Activated naive CD4-positive, alpha-beta T cell (primary cell): ENCODE measurements at places on chromosomes 2 and 18.

- DNase-seq, result no peak
Observed at GRCh38 chr2:36754578-36754977, 58.1 kb downstream of the VIT start.

DNA sequence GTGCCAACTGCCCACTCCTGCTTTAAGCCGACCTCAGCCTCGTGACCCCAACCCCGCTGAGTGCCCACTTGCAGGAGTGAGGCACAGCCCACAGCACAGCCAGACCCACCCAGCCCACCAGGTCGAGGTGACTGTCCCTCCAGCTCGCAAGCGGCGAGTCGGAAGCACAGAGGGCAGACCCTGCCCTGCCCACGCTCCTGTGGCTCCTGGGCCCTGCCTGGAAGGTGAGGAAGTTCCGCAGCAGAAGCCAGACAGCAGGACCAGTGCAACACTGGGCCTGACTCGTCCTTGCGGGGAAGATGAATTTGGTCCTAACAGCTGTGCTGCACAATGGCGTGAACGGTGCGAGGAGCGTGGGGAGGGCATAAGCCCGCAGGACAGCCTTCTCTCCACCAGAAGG, 9.9 kb downstream of the DTYMK start:
- DNase-seq, result no peak

- no peak for DNase-seq
Observed at GRCh38 chr2:11907190-11907589, 160.8 kb downstream of the LPIN1 start.

- no peak for DNase-seq
Observed at GRCh38 chr2:206452242-206452641, 8.9 kb downstream of the ADAM23 start.

GRCh38 chr2:185338104-185338503, 400.5 kb upstream of the FSIP2 start:
- no peak for DNase-seq

DNA sequence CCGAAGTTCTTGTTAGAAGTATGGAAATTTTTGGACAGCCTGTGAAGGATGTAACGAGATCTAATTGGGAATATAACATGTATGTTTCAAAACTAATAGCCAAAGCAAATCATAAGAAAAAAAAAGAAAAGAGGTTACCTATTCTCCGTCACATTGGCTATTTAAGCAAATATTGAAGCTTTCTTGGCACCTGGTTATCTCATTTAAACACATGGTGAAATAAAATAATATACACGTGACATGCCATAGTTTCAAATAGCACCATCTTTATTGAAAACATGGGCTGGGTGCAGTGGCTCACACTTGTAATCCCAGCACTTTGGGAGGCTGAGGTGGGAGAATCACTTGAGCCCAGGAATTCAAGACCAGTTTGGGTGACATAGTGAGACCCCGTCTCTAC, 56.7 kb downstream of the ZEB2 start:
- DNase-seq, result no peak

- DNase-seq, result no peak
Observed at GRCh38 chr2:169007356-169007755, 23.8 kb downstream of the ABCB11 start.

DNA sequence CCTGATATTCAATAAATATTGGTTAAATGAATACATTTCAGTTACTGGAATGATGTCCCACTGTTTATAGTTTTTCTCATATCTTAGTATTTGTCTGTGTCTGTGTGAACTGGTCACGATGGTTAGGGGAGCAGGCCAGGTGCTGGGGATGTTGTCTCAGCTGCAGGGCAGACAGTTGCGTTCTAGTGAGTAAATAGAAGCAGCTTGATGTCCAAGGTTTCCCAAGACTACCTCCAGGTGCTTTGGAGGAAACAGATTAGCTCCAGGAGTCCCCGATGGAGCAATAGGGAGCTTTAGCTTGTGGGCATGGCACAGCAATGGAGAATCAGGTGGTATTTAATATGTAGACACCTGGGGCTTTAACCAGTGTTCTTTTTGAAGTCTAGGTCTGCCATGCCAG, 75.5 kb downstream of the GULP1 start:
- DNase-seq, result no peak

DNA sequence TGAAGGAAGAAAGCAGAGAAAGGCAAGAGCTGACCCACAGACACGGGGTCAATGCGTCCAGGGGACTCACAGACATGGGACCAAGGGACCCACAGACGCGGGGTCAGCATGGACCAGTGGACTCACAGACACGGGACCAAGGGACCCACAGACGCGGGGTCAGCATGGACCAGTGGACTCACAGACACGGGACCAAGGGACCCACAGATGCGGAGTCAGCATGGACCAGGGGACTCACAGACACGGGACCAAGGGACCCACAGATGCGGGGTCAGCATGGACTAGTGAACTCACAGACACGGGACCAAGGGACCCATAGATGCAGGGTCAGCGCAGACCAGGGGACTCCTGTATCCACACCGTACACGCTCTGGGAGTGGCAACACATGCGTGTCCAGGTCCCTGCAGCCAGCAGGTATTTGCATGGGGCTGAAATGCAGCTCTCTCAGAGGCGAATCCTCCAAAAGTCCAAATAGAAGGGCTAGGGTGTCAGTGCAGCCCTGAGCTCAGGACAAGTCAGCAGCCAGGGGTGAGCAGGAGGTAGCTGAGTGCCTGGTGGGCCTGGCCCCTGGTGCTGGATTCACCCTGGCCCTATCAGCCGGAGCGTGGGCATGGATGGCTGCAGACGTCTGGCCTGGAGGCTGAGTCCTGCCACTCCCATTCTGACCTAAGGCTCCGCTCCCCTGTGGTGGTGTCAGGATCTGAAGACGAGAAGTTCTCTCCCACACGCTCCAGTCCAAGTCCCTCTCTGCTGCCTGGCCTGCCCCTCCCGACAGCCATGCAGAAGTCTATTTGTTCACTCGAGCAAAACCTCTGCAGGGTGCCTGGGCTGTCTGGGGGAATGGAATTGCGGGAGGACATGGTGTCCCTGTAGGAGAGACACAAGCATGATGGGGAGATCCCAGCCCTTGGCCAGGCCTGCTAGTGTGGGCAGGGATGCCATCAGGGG, 28.5 kb downstream of the TMEM18 start:
- DNase-seq, result no peak

GRCh38 chr18:42053188-42053781, 98.3 kb downstream of the PIK3C3 start:
- peak; percentile 14 for DNase-seq

- DNase-seq, result no peak
Observed at GRCh38 chr2:227248876-227249275, 76.2 kb upstream of the MFF start.

GRCh38 chr2:236061899-236062298, 106.3 kb downstream of the GBX2 start:
- DNase-seq, result no peak

- DNase-seq, result no peak
Observed at GRCh38 chr2:168935810-168936581, 34.9 kb downstream of the G6PC2 start.

DNA sequence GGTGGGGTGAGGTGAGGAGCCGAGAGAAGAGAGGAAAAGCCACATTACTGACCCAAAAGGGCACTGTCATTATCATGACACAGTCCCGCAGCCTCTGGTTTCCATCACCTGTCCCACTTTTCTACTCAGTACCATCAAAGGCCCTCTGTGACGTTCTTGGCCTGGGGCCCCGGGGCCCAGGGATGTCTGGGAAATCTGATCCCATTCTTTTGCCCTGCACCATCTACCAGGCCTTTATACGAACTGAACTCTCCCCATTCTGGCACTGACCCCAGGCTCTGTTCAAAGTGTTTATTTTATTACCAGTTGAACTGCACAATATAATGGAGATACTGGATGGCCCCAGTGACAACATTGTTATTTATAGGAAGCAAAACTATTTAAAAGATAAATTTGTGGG, 89.1 kb downstream of the COL6A3 start:
- DNase-seq, result no peak

GRCh38 chr2:98317214-98317613, 29.0 kb upstream of the CNGA3 start:
- DNase-seq, result no peak

DNA sequence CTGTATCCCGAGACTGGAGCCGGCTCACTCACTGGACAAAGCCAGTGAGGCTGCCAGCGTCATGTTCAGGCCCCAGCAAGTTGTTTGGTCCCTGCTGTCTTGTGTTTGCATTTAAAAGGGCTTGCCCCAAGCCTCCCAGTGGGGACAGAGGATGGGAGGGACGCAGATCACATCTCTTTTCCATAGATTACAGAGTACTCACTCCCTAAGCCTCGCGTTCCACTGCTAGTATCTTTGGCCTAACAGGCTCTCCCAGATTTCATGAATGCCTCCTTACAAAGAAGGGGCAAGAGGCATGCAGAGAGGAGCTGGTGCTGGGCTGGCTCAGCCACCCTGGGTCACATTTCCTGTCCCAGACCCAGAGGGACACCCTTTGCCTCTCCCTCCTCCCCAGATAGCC, 59.1 kb downstream of the CMPK2 start:
- DNase-seq, result no peak

DNA sequence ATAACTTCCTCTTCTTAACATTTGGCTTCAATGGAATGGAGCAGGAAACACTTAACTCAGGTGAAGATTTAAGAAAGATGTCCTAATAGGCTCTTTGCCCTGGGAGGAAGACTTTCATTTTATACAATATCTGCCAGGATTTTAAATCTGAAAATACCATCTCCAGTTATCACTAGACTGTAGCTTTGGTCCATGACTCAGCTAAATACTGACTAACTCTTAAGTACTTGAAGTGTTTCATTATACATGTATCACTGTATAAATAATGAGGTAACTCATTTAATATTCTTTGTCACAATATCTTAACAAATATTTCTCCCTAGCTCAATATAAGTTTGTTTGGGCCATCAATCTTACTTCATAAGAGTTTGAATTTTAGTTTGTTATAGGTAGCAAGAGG, 34.7 kb downstream of the RBKS start:
- no peak for DNase-seq

DNA sequence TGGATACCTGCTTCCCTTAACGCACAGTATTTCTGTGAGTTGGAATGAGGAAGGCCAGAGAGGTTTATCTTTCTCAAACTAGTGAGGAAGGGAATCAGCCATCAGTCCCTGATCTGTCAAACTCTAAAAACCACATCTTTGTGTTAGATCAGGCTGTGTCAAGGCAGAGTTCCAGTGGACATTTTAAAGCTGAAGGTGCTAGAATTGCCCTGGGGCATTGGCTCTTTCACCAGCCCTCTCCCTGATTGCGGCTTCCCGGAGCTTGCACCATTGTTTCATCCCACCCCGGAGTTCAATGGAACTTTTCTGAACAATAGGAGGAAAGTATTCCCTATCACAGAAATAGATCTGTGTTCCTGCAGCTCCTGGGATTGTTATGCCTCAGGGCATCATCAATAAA, 110.2 kb downstream of the RNF144A start:
- no peak for DNase-seq

DNA sequence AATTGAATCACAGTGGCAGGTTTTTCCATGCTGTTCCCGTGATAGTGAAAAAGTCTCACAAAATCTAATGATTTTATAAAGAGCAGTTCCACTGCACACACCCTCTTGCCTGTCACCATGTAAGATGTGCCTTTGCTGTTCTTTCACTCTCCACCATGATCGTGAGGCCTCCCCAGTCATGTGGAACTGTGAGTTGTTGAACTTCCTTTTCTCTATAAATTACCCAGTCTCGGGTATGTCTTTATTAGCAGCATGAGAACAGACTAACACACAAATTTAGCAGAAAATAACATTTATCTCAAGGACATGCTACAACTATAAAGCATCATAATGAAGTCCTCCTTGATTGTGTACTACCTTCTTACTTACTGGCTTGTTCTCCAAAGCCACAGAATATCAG, 1526.0 kb downstream of the LRP1B start:
- DNase-seq, result no peak

GRCh38 chr2:121960251-121960650, 204.8 kb downstream of the TSN start:
- no peak for DNase-seq

DNA sequence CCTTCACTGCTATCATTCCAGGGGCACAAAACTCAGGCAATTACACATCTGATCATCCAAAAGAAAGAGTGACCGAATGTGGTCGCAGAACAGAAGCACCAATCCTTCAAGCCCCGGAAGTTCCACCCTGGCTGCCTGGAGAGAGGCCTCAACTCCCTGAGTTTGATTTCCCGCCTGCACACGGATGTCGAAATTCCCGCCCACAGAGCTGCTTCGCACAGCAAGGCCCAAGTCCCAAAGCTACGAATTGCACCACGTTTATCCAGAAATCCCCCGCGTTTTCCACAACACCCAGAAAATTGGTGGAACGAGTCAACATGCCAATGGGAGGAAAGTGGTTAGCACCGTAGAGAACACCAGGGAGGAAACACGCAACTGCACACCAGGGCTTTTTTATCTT, 445.4 kb downstream of the EIPR1 start:
- DNase-seq, result no peak

GRCh38 chr18:53819671-53820070, 404.8 kb downstream of the MBD2 start:
- DNase-seq, result no peak

DNA sequence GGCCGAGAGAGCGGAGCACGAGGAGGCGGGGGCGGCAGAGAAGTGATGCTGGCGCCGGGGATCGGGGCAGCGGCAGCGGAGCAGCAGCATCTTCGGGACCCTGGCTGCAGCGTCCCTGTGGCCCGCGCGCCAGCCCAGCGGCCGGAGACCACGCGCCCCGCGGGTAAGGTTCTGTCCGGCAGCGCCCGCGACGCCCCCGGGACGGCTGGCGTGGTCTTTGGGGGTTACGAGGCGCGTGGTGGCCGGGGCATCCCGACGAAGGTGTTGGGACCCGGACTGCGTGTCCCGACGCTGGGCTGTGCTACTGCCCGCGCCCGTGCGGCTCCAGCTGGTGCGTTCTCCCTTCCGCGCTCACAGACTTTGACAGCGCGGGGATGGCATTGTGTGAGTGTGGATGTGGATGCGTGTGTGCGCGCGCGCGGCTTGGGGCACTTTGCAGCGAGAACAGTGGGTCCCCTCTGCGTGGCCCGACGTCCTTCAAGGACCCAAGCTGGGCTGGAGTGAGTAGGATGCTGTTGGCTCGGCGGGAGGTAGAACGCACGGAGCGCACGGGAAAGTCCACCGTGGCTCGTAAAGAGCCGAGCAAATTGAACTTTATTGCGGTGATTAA, 405.0 kb downstream of the XIRP2 start:
- no peak for DNase-seq

- no peak for DNase-seq
Observed at GRCh38 chr18:23703057-23703986, 14.1 kb downstream of the LAMA3 start.

GRCh38 chr2:122864728-122865127, 1109.3 kb downstream of the TSN start:
- DNase-seq, result no peak

- no peak for DNase-seq
Observed at GRCh38 chr2:83464444-83464843, 994.6 kb downstream of the SUCLG1 start.

DNA sequence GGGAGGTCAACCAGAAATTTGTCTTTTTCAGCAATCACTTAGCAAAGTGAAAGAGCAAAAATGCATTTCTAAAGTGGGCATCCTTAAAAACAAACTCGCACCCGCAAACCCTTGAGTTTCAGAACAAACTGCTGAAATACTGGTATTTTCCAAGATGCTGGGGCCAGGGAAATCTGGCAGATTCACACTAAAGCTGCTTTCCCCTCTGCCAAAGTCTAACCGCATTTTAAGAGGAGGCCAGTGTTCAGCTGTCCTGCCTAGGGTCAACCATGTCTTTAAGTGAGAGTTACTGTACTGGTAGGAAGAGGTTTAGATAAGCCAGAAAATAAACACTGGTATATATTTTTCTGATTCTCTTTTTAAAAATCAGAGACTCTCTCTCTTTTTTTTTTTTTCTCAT, 55.9 kb downstream of the ACVR1 start:
- DNase-seq, result no peak
